ENCODE measurements at places on chromosomes 12 and 14.
A peak's percentile ranks its signal among the peaks of the same experiment; 100 is the strongest.

GRCh38 chr12:6377667-6377994, 2.3 kb upstream of the SCNN1A start:
- peak; percentile 48 for DNase-seq

GRCh38 chr12:69397978-69398377, 38.4 kb downstream of the YEATS4 start:
- DNase-seq = no peak

GRCh38 chr12:82673698-82674097, 13.0 kb upstream of the TMTC2 start:
- no peak for DNase-seq

DNA sequence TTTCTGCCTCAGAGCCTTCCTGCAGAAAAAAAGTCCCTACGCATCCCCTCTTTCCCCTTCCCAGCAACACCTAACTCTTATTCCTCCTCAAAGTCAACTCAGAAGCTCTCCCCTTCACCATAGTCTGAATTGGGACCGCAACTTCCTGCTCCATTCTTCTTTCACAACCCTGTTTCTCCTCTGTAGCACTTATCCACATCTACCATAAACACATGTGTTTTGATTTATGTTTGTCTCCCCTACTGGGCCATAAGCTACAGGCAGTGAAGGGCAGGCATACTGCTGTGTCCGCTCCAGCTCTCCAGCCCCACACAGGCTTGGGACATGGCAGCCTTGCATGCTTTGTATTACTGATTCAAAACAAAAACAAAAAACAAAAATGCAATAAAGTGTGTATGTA, 5.9 kb downstream of the SDR9C7 start:
- no peak for DNase-seq

DNA sequence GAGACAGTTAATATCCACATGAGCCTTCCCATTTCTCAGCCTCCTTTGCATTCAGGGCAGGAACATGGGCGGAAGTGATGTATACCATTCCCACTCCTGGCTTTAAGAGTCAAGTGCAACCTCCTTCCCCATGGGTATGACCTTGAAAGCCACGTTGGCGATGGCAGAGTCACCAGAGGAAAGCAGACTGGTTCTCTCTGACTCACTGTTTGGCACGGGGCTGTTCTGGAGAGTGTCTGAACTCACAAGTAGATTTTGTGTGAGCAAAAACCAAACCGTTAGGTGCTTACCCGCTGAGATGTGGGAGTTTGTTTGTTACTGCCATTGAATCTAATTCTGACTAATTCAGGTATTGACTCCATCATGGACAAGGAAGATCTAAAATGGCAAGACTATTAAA, 36.7 kb upstream of the PZP start:
- no peak for DNase-seq
